ENCODE measurements at places on chromosomes 1 and 21.

GRCh38 chr1:213457186-213457585 lies 406.1 kb downstream of the RPS6KC1 start:
- DNase-seq, result no peak

GRCh38 chr1:6858596-6858995 lies 73.3 kb downstream of the CAMTA1 start:
- DNase-seq, result no peak

- peak; percentile 72 for DNase-seq
Measured at GRCh38 chr1:155981266-155982088, 3.1 kb upstream of the ARHGEF2 start.

DNA sequence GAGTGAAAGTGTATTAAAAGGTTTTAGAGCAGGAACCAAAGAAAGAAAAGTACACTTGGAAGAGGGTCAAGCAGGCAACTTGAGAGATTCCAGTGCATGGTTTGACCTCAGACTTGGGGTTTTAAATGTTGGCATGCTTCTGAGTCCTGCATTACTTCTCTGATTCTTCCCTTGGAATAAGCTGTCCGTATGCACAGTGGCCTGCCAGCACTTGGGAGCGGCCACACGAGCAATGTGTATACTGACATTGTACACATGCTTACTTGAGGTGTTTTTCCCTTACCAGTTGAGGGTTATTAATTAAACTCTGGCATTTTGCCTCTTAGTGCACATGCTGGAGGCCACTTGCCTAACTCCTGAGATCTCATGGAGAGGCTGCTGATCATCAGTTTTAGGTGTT lies 786.6 kb upstream of the RGS18 start:
- no peak for DNase-seq

GRCh38 chr21:34307991-34308532 lies 55.7 kb upstream of the KCNE2 start:
- DNase-seq, result no peak

GRCh38 chr1:156172696-156173470 lies 19.5 kb downstream of the SEMA4A start:
- no peak for DNase-seq

- DNase-seq, result no peak
Measured at GRCh38 chr1:112688781-112689193, 14.3 kb downstream of the MOV10 start.

DNA sequence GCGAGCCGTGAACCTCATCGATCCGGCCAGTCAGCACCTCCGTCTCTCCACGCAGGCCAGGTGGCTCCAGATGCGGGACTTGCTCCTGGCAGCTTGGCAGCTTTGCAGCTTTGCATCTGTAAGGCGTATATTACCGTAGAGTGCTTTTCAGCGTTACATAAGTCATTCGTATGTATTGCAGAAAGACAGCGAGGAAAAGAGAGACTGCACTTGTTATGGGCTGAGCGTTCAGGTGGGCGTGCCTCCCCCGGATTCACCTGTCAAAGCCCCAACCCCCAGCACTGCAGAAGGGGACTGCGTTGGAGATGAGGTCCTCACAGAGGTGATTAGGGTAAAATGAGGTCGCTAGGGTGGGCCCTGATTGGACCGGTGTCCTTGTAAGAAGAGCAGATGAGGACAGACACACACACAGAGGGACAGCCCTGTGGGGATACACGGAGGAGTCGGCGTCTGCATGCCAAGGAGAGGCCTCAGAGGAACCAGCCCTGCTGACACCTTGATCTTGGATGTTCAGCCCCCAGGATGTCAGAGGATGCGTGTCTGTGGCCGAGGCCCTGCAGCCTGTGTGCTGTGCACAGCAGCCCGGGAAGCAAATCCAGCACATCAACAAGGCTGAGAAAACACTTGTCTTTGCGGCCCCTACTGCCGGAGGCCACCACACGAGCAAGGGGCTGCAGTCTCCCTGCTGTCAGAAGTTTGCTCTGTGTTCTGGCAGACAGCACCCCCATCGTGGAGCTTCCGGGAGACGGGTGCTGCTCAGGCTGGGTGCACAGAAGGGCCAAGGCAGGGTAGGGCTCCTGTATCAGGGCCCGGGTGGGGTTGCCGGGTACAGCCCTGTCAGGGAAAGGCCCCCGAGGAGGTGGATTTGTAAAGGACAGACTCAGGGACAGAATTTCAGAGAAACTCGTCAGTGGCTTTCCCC lies 10.9 kb upstream of the AGPAT3 start:
- DNase-seq, result peak; percentile 45

DNA sequence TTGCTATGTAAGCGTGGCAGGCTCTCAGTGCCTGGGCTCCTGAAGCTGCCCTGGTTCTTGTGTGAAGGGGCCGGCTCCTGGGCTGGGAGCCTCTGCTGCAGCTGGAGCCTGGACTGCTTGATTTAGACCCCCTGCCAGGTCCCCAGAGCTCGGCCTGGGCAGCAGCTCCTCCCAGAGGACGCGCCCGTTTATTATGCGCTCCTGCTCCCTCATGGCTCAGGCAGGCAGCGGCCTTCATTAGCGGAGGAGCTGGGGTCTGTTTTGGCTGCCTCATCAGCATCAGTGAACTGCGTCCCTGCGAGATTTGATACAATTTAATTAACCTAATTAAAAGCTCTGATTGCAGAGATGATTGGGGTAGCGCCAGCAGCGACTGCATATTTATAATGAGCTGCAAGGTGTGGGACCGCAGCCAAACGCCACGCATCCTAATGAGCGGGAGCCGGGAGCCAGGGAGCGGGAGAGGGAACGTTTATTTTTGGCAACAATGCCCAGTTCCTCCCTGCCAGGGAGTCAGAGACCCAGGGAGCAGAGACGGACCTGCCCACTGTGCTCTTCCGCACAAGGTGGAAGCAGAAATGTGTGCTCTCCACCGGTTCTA lies 16.6 kb downstream of the UTP11 start:
- no peak for DNase-seq

- DNase-seq, result no peak
Measured at GRCh38 chr1:240134596-240134995, 42.9 kb downstream of the FMN2 start.

- no peak for DNase-seq
Measured at GRCh38 chr1:84344286-84344685, 42.8 kb downstream of the SAMD13 start.

GRCh38 chr1:114564141-114564540 lies 17.3 kb downstream of the BCAS2 start:
- no peak for DNase-seq
